Adipocyte (in vitro differentiated cells): ENCODE measurements at places on chromosomes 3 and 15.

GRCh38 chr15:26972636-26973035 lies 1.7 kb downstream of the GABRG3 start:
- DNase-seq, result no peak

DNA sequence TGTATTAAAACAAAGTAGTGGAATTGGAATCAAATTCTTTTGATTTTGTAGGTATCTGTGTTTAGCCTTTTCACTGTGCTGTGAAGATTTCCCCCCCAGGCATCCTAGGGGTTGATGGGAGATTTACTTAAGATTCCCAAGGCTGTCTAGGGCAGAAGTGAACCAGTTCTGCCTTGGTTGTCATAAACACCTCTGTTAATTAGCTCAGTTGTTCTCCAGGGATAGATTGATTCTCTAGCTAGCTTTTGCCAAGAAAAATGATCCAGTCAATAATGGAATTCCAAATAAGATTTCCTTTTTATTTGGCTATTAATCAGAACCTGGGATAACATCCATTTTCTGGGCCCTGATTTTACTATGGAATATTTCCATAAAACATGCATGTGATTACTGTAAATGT lies 12.7 kb downstream of the DAG1 start:
- no peak for DNase-seq

GRCh38 chr15:98902931-98903330 lies 104.7 kb downstream of the PGPEP1L start:
- DNase-seq, result no peak

DNA sequence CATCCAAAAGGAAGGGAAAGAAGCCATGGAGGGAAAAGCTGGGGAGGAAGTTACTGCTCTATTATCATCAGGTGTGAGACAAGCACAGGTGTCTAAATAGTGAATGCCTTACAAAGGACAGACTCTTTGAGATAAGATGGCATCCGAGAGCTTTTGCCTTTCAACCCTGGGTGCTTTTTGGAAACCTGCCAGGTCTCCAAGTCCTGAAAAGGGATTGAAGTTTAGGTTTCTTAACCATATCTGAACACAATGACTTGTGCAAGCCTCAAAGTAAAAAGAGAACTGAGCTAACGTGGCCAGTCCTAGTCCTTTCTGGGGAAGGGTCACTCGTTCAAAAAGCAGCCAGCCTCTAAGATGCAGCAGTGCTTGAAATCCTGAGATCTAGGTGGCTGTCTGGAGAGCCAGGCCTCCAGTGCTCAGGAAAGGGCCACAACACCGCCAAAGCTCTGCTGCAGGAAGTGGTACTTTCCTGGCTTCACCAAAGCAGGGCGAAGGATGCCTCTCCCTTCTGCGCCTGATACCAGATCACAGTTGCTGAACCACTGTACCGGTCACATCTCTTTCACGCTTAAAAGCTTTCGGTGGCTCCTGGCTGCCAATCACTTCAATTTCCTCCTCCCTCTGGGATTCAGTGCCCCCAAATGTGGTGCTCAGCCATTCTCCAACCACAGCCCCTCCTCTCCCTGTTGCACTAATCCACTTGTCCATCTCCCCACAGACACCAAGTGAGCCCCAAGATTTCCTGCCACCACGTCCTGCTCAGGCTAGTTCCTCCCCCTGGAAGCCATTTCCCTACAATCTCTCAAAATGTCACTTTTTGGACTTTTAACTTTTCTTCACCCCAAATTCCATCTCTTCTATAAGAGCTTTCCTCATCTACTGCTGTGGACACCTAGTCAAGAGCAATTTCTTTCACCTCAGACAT lies 104.1 kb upstream of the LPP start:
- DNase-seq, result no peak

- DNase-seq, result peak; percentile 45
Measured at GRCh38 chr15:75523011-75523410, 56.1 kb downstream of the PTPN9 start.
